ENCODE measurements at places on chromosomes 7 and 10.

DNA sequence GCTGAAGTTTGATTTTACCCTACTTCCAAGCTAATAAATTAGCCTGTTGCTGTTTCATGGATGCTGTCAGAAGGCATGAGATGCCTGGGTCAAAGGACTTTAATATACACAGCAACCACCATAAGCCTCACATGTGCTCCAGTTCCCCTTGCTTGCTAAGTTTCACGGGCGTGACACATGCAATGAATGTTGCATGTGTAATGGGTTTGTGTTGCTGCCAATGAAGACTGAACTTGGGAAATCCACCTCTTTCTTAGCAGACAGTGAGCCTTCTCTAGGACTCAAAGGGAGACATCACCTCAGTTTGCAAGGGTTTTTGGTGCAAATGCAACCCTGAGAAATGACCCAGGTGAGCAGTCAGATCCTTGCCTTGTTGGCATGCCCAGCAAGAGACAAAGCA lies 505.5 kb upstream of the PODXL start:
- no peak for DNase-seq

DNA sequence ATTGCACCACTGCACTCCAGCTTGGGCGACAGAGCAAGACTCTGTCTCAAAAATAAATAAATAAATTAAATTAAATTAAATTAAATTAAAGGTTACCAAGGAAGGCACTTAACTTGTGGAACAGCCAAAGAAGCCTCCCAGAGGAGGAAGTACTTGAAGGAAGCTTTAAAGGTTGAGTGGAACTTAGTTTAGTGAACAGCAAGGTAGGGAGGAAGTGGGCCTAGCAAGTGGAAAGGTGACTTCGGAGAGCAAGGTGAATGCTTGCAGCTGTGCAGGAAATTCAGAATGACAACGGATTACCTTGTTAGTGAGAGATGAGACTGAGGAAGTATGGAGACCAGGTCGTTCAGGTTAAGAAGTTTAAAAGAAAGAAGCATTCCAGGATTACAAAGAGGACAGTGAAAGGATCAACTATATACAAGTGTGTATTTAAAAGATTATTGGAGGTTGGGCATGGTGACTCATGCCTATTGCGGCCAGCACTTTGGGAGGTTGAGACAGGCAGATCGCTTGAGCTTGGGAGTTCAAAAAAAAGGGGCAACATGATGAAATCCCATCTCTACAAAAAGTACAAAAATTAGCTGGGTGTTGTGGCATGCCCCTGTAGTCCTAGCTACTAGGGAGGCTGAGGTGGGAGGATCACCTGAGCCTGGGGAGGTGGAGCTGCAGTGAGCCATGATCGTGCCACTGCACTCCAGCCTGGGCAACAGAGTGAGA lies 12.8 kb upstream of the RPEL1 start:
- no peak for DNase-seq

GRCh38 chr7:29190349-29191045 lies 4.1 kb upstream of the CHN2 start:
- no peak for DNase-seq

DNA sequence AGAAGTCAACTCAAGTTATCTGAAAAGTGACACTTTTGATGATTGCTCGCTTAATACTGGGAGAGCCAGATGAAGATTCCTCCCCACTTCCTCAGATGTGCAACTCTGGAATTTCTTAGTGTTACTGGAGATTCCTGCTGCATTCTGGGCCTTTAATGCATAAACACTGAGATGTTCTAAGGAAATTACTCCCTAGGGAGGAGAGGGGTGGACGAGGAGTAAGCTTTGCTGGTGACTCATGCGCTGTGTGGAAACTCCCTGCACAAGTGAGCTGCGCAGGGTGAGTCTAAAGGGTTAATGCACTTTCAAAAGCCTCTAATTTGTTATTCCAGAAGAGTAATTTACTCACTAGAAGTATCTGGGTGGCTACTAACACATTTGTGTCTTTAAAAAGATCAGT lies 46.3 kb downstream of the EGFR start:
- peak; percentile 99 for DNase-seq

DNA sequence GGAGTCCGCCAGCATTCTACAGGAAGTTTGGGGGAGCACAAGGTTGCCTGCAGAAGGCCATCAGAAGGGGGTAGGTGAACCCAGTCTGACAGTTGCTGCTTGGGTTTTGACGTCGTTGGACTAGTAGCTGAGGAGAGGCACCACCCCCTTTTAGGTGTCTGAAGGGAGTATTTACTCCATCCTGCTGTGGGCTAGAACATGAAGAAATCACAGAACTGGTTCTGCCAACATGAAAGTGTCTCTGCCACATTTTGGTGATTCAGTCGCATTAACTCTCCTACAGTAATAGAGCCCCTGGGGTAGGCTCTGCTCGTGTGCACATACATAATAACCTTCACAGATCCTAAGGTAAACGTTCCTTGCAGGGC lies 834 bp upstream of the TRIL start:
- DNase-seq: no peak

DNA sequence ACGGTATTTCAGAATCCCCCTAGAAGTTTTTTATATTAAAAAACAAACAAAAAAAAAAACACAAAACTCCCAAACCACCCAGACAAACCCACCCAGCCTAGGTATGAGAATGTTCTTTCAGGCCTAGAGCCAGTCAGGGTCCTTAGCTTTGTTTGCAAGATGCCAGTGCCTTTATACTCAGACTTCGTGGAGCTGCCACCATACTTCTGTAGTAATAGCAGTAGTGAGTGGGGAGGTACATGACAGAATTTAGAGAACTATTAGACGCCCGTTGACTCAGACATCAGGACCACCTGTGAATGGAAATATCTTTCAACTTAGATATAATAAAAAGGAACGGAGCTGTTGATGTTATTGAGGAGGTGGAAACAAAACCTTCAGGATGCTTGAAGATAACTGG lies 138.2 kb upstream of the MKLN1 start:
- no peak for DNase-seq

DNA sequence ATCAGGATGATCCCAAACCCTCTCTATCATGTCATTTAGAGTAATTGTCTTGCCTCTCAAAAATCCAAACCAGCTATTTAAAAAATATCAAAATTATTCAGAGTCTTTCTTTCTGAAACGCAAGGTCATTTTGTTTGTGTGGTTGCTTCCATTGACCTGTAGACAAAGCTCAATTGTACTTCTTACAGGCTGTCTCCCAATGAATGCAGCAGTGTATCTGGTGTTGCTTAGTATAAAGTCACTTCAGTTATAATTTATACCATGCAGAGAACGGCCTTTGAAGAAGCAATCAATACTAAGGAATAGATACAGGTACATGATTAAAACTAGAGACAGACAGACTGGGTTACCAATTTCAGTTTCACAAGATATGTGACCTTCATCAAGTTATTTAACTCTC lies 80.9 kb downstream of the DOCK4 start:
- DNase-seq: no peak

- no peak for DNase-seq
Observed at GRCh38 chr10:123506455-123506854, 159.7 kb upstream of the GPR26 start.

DNA sequence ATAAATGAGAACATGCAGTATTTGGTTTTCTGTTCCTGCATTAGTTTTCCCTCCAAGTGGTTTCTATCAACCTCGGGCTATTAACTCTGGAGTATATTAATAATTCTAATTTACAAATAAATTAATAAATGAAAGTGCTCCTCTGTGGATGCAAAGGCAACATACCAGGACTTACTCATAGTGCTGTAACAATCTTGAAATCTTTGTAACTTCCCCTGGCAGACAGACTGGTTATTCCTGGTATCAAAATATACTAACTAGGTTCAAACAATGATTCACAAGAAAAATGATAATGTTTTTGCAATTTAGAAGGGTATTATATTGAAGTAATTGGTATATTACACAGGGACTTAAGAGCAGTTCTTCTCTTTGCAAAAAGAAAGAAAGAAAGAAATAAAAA lies 177.2 kb downstream of the FANK1 start:
- DNase-seq: no peak

GRCh38 chr10:43214071-43214955 lies 52.6 kb downstream of the RASGEF1A start:
- DNase-seq: no peak

- no peak for DNase-seq
Observed at GRCh38 chr7:50262916-50263690, 41.4 kb upstream of the IKZF1 start.

DNA sequence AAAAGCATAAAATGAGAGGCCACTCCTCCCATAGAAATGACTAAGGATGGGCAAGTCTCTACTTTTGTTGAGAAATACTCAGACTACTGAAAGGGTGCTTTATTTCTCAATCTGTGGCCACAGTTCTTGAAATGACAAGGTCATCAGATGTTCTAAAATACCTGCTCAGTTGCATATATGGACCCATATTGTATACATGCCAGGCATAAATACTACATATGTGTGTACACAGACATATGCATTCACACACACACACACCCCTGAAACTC lies 691.5 kb upstream of the SORCS1 start:
- DNase-seq: no peak

GRCh38 chr10:7100032-7100702 lies 310.7 kb downstream of the SFMBT2 start:
- no peak for DNase-seq
